Anterior cingulate cortex (tissue), 58 donors: ENCODE measurements at places on chromosomes 1 and 21.

- DNase-seq, result no peak
These were observed 288.9 kb downstream of the LRRIQ3 start for GRCh38 chr1:73909043-73909562.

DNA sequence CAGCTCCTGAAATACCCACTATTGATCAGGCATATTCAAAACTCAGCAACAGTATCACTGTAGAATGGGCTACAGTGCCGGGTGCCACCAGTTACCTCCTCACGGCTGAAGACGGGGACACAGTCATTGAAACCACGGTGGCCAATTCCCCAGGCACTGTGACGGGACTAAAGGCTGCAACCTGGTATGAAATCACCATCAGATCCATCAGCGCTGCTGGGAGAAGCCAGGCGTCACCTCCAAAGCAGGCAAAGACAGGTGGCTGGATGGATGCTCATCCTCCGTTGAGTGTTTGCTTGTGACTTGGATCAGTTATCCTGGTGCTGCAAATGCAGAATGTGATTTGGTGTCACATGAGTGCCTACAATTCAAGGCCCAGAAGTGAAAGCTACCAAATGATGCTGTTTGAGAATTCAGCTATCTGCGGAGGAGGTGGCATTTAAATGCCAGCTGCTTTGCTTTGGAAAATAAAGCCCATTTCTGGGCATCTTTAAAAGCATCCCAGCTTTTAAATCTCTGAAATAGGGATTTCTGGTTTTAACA lies 5.1 kb downstream of the FNDC7 start:
- peak; percentile 48 for DNase-seq

GRCh38 chr1:22872981-22873664 lies 99.5 kb downstream of the LACTBL1 start:
- DNase-seq, result no peak

- no peak for DNase-seq
These were observed 76.8 kb downstream of the MAP3K7CL start for GRCh38 chr21:29207201-29207600.

DNA sequence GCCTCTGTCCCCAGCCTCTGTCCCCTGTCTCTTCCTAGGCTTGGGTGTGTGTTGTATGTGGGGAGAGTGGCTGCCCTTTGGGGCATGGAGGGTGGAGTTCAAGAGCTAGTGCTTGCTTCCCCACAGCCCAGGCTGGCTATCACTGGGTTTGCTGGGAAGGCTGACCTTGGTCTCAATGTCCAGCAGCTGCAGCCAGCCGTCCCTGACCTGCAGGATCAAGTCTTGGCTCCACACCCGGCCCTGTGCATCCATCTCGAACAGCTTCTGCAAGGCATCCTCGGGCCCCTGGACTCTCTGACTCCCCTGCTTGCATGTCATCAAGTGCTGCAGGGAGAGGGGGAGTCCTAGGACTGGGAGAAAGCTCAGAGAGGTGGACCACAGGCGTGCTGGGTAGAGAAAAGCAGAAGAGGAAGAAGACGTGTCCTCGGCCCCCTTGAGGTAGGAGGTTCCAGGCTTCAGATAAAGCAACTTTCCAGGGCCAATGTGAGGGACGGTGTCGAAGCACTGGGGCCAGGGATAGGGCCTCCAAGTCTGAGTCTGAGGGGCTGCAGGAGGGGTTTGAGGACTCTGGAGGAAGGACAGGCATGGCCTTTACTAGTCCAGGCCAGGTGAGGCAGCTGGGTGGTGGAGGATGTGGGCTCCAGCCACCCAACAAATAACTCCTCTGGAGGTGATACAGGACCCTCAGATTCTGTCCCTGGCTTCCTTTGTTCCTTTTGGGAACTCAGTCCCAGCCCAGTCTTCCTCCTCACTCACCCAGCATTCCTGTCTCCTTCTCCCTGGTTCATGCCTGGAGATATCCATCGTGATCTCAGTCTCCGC lies 4.0 kb downstream of the EPS8L3 start:
- DNase-seq, result no peak

DNA sequence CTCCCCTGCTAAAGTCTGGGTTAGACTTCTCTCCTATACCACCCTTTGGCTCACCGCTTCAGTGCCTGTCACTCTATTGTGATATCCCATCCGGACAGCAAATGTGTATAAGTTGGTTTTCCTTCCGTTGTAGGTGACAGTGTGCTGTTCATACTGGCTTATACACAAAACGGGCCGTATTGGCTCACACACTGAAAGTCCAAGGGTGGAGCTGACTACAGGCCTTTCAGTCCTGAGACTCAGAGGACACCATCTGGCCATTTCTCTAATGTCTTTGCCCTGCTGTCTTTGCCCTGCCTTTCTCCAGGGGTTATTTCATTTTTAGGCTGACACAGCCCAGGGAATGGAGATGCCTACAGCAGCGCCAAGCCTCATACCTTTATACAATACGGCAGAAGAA lies 90.7 kb downstream of the URB2 start:
- DNase-seq, result no peak

- no peak for DNase-seq
These were observed 30.3 kb downstream of the SMIM12 start for GRCh38 chr1:34829250-34829649.

DNA sequence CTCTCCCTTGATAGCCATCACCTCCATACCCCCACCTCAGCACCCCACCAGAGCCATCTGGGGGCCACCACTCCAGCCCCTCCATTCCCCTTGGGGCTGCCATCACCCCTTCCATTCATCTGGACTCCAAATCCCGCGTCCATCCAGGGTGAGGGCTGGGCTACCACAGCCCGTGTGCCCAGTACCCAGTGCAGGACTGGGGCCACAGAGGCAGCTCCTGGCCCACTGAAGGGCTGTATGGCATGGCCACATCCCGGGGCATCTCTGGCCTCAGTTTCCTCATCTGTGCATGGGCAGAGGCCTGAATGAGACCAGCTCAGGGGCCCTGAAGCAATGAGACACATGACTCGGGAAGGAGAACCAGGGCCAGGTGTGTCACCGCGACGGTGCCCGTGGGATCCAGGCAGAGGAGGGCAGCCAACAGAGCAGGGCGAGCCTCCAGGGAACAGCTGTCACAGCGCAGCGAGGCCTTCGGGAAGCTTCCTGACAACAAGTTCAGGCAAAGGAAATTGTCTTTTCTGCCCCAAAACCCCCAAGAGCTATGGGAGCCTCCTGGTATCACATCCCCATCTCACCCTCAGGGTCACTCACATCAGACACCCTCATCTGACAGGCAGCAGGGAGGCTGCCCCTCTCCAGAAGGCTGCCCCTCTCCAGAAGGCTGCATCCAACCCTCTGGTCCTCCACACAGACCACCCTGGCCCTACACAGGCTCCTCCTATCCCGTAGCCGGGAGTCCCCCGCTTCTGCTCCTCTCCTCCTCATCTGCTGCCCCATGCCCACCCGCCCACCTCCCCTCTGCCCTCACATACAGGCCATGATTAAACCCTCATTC lies 76.3 kb downstream of the MEGF6 start:
- no peak for DNase-seq

GRCh38 chr1:24966121-24966723 lies 36.1 kb upstream of the RUNX3 start:
- no peak for DNase-seq

- no peak for DNase-seq
These were observed 13.1 kb downstream of the MAP1LC3C start for GRCh38 chr1:241985787-241986186.

DNA sequence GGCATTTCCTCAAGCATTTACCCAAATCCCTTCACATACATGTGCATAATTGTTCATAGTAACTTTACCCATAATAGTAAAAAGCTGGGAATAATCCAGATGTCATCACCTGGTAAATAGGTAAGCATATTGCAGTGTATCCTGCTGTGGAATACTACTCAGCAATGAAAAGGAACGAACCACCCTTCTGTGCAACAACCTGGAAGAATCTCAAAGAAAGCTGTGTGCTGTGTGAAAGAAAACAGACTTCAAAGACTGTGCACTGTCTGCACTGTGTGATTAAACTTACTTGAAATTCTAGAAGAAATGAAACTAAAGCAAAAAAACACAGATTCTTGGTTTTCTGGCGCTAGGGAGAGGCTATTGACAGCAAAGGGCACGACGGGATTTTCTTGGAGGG lies 13.5 kb downstream of the TFF2 start:
- DNase-seq, result no peak

GRCh38 chr1:180863158-180863775 lies 49.4 kb upstream of the KIAA1614 start:
- DNase-seq, result no peak

- DNase-seq, result no peak
These were observed 75.1 kb downstream of the PHTF1 start for GRCh38 chr1:113684153-113684541.

- no peak for DNase-seq
These were observed 4.6 kb downstream of the OBSCN start for GRCh38 chr1:228212415-228212965.

- DNase-seq, result no peak
These were observed 13.0 kb upstream of the CD48 start for GRCh38 chr1:160724465-160725242.
